ENCODE measurements at places on chromosomes 16 and 17.
A peak's percentile ranks its signal among the peaks of the same experiment; 100 is the strongest.

- no peak for DNase-seq
These were observed 24.7 kb upstream of the WSB1 start for GRCh38 chr17:27269201-27269600.

GRCh38 chr17:1967213-1967612, 57.9 kb downstream of the RTN4RL1 start:
- no peak for DNase-seq

DNA sequence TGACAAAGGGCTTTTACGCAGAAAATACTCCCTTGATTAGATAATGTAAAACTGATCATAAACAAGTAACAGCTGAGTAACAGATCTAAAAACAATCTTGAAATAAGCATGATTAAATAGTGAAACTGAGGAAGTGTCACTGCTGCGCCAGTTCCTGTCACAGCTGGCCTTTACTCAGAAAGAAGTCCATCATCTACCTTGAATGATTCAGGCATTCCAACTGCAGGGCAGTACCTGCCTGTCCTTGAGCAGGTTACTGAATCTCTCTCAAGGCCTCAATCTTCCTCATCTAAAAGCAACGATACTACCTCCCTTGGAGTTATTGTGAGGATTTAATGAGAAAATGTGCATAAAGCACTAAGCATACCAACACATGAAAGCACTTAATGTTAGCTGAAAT, 12.7 kb downstream of the PHLPP2 start:
- DNase-seq = no peak

- DNase-seq = peak; percentile 34
These were observed 1.7 kb upstream of the ZNF423 start for GRCh38 chr16:49857423-49858181.

GRCh38 chr17:74307984-74308773, 17.8 kb upstream of the KIF19 start:
- DNase-seq = no peak

- DNase-seq = no peak
These were observed 77.0 kb downstream of the CACNG1 start for GRCh38 chr17:67121316-67121891.

DNA sequence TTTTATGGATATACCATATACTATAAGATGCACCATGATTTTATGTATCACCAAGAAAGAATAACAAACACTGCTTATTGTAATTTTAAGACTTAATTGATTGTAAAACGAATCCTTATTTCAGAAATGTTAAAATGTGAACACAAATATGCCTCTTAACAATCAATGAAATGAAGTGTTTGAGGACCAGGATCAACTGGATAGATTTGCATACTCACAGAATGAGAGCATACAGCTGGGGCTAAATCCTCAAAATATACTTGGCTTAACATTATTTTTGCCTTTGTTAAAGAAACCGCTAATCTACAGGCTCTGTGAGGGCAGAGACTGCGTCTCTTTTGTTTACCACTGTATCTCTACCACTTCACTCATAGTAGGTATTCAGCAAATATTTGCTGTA, 93.6 kb downstream of the SPACA3 start:
- DNase-seq = no peak

- no peak for DNase-seq
These were observed 101.6 kb downstream of the MSI2 start for GRCh38 chr17:57357830-57358430.

GRCh38 chr16:17836868-17837602, 366.3 kb upstream of the XYLT1 start:
- no peak for DNase-seq

DNA sequence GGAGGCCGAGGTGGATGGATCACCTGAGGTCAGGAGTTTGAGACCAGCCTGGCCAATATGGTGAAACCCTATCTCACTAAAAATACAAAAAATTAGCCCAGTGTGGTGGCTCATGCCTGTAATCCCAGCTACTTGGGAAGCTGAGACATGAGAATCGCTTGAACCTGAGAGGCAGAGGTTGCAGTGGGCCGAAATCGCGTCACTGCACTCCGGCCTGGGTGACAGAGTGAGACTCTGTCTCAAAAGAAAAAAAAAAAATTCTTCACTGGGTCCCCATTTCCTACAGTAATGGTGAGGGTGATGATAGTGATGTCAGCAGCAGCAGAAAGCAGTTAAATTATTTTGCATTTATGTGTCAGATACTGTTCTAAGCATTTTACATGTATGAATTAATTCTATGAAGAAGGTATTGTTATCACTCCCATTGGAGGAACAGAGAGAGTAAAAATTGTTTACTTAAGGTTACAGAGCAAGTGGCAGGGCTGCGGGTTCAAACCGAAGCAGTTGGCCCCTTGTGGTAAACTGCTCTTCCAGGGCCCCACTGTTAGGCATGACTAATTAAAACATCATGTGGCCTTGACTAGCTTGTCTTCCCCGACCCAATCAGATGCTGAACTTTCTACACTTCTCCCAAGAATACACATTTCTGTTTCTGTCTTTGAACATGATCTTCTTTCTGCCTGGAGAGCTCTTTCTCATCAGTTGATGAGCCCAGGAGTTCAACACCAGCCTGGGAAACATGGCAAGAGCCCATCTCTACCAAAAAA, 45.8 kb downstream of the STAT3 start:
- DNase-seq = no peak

DNA sequence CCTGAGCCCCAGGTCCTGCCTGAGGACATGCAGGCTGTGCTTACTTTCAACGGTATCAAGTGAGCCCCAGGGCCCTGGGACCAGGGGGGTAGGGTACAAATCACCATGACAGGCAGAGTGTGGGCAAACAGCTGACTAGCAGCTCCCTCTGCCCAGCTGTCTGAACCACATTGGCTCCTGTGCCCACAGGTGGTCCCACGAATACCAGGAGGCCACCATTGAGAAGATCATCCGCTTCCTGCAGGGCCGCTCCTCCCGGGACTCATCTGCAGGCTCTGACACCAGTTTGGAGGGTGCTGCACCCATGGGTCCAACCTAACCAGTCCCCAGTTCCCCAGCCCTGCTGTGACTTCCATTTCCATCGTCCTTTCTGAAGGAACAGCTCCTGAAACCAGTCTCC, 10.0 kb downstream of the SLC46A1 start:
- no peak for DNase-seq

DNA sequence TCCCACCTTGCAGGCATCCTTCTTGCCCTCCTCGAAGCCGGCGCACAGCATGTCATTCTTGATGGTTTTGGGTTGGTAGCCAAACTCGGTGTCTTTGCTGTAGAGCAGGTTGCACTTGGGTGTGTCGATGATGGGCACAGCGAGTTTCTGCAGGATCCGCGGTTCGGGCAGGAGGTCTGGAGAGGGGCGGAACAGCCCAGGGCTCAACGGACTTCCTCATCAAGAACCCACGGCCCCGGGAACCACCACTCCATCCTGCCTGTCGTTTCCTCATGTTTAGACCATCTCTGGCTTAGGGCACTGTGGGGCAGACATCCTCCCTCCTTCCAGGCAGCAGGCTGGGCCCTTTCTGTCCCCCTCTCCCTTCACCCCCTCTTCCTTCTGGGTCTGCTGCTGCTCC, 6.5 kb downstream of the PRSS27 start:
- no peak for DNase-seq

GRCh38 chr16:84284154-84284722, 10.4 kb upstream of the WFDC1 start:
- no peak for DNase-seq

- peak; percentile 80 for DNase-seq
These were observed 134.6 kb downstream of the CLEC16A start for GRCh38 chr16:11078812-11079459.

DNA sequence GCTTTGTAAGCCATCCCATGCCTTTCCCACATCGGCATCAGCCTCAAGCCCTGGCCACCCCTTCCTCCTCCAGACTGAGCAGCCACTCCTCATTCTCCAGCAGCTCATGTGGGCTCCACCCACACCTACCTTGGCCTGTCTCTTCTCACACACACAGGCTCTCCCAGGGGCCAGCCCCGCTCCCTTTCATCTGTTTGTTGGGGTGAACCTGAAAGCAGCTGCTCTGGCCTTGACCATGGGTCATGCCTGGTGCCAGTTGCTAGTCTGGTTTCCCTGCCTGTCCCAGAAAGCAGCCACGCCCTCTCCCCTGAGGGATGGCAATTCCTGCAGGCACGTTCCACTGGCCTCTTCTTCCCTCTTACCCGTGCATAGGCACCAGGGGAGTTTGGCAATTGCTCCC, 11.4 kb upstream of the TMEM238L start:
- no peak for DNase-seq

DNA sequence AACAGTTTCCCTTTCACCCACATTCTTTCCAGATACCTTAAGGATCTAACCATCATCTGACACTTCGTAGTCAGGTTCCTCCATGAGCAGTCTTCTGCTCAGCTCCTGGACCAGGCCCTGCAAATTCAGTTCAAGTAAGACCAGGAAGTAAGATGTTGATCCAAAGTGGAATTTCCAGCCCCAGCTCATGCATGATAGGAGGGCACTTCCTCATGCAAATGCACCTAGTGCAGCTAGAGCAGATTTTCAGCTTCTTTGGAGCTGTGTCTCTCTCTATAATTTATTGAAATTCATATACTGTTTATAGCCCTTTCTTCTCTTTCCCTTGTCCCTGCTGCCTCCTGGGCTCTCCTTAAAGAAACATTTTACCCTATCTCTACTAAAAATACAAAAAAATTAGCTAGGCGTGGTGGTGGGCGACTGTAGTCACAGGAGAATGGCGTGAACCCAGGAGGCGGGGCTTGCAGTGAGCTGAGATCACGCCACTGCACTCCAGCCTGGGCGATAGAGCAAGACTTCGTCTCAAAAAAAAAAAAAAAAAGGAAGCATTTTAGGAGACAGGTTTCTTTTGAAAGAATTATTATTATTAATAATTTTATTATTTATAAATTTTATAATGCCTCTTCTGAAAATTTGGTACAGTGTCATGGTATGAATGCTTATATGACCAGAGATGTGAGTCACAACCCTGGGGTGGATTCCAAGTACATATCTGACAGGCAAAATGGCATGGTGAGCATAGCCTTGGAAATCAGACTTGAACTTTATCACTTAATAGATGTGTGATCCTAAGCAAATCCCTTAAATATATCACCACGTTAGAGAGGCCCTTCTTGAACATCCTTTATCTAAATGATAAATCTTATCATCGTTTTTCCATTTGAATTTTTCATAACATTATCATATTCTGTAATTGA, 94.3 kb downstream of the SSH2 start:
- peak; percentile 28 for DNase-seq

- no peak for DNase-seq
These were observed 1.6 kb downstream of the AMFR start for GRCh38 chr16:56423584-56424403.

DNA sequence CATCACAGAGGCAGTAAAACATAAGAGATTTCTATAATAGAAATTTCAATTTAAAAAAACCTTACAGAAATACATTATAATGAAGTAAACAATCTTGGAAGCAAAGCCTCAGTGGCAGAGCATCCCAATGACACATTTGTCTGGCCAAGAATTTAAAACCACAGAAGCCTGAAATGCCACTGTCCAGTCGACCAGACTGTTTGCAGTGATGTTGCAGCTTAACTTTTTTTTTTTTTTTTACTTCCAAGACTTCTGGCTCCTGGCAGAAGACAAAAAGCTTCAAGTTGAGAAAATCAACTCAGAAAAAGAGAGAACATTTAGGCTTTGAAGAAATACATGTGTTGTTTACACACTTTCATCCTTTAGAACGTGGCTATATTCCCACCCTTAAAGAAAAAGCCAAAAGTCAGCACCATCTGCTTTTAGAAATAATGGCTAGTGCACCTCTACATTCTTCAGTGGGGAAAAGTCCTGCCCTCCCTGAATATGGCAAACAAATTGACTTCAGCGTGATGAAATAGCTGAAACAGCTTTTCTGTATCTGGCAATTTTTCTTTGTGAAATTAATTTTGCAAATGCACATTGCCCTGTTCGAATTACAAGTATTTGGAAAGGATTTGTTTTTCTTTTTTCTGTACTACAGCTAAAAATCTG, 205.5 kb upstream of the MON1B start:
- DNase-seq = no peak

- DNase-seq = no peak
These were observed 767.1 kb downstream of the KCNJ18 start for GRCh38 chr17:22459331-22459952.

GRCh38 chr17:45430738-45431530, 1.7 kb downstream of the ARHGAP27 start:
- DNase-seq = no peak

GRCh38 chr17:34228781-34229180, 26.3 kb upstream of the CCL2 start:
- no peak for DNase-seq

DNA sequence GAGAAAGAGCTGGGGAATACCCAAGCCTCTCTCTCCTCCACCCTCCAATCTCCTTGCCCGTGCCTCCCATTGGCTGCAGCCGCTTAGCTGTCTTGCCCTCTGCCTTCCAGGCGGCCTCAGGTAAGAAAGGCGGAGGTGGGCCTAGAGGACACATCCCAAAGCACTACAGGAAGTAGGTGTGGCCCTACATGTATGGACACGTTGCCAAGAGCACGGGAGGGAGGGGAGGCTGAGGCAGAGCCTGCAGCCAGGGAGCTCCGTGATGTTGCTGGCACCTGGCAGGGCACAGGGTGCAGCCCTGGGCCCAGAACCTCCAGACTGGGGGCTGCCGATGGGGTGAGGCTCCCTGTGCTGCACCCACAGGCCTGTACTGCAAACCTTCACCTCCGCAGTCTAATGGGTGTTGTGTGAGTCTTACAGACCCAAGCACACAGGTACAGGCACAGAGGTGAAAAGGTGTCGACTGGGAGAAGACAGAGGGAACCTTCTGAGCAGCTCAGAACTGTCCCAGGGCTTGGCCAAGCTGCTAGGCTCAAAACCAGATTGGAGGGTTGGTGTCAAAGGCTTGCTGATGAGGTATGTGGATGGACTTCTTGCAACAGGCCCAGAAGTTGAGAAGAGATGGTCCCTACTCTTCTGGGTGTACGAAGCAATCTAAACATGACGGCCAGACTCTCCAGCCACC, 23.5 kb upstream of the FOXK2 start:
- no peak for DNase-seq

- DNase-seq = peak; percentile 22
These were observed 16.9 kb upstream of the TNFRSF13B start for GRCh38 chr17:16988749-16989229.

DNA sequence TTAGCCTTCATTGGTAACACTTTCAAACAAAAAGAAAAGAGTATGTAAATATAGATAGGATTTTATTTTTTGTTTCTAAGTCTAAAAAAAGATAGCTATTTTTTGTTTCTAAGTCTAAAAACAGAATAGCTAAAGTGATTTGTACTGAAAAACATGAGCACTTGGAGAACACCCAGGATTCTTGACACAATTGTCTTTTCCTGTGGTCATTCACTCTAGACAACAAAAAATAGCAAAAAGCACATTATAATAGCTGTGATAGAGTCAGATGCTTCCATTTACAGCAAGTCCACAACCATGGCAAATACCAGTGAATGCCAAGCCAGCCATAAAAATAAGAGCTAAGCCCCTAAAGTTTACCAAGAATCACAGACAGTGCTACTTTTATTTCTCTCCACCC, 36.7 kb downstream of the SKAP1 start:
- no peak for DNase-seq
